NCI-H1417 treated with DMSO at 0.1 percent for 48 hours (cell line): ENCODE measurements at places on chromosomes 6 and 20.
A peak's percentile ranks its signal among the peaks of the same experiment; 100 is the strongest.

GRCh38 chr6:133967347-133967746 lies 14.3 kb downstream of the TBPL1 start:
- DNase-seq = no peak

- DNase-seq = no peak
These were observed 416.6 kb downstream of the DHX35 start for GRCh38 chr20:39378776-39379175.

DNA sequence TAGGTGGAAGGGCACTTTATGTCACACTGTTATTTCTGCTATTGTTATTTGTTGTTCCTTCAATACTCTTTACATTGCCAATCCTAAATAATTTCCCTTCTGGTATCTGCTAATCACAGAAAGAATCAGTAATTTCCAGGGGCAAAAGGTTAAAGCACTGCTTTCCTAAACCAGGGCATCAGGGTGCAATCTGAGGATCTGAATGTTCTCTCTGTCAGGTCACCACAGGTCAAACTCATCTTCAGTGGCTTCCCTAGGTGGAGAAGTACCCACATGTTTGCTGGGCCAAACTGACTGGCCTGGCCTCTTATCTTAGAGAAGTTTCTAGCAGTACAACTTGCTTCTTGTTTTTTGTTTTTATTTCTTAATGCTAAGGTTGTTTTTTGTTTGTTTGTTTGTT lies 118.7 kb downstream of the OPRM1 start:
- DNase-seq = no peak

- no peak for DNase-seq
These were observed 2.8 kb downstream of the SOX4 start for GRCh38 chr6:21596145-21596948.

DNA sequence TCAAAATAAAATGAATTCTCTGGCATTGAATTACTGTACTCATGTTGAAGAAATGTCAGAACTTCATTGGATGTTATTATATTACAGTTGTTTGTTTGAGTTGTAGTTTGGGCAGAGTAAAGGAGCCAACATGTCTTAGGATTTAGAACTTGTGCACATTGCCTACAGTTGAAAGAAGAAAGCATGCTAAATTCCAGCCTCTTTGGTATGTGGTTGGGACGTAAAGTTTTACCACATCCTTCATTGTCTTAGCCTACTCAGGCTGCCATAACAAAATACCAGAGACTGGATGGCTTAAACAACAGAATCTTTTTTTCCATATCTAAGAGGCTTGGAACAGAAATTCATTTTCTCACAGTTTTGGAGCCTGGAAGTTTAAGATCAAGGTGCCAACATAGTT lies 42.4 kb downstream of the HFE start:
- DNase-seq = no peak

GRCh38 chr6:111607279-111607678 lies 1.6 kb upstream of the TRAF3IP2 start:
- DNase-seq = no peak

GRCh38 chr6:97925504-97925903 lies 642.5 kb upstream of the MMS22L start:
- DNase-seq = peak; percentile 54

GRCh38 chr20:47535994-47536393 lies 34.3 kb downstream of the NCOA3 start:
- DNase-seq = no peak

DNA sequence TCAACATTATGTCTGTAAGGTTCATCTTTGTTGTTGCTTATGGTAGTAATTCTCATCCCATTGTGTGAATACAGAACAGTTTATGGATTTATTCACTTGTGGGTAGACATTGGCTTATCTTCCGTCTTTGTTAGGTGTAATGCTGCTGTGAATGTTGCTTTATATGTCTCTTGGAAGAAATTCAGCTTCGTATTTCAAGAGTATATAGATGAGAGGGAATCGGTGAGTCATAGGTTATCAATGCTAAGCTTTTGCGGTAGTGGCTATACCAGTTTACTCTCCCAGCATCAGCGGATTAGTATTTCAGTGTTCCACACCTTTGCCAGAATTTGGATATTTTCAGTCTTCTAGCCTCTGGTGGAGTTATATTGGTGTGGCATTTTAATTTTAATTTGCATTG lies 77.8 kb downstream of the ZFAND3 start:
- DNase-seq = no peak

DNA sequence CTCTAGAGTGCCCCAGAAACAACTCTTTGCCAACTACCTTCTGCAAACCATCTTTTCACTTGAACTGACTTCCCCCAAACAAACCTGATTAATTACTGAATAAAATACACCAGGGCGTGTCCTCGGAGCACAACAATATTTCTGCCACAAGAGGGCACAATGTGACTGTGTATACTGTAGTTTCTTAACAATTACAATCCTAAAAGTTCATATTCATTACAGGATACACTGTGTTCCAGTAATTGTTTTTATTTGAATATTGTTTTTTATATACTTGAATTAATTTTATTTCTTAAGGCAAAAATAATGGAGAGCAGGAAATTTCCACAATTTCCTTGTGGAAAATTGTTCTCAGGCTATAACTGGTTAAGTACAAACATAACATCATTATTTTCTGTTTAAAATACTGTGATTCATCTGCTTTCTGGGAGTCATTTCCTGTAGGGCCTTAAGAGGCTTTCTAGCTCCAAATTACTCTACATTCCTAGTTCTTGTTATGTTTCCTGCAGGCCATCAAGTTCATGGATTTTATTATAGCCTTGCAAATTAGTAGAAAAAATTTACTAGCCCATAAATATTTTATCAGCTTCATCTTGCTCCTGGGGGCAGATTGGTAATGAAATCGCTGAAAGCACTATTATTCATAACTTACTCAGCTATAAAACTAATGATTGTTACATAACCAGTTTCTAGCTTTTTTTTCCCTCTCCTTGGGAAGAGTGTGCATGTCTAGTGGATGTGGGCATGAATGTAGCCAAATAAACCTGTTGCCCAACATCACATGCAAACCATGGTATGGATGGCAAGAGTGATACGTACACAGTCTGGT lies 51.9 kb upstream of the SLC22A16 start:
- DNase-seq = peak; percentile 16

- DNase-seq = no peak
These were observed 14.9 kb downstream of the SRPK1 start for GRCh38 chr6:35905841-35906498.

GRCh38 chr6:42748203-42748898 lies 2.4 kb upstream of the TBCC start:
- DNase-seq = no peak

- DNase-seq = no peak
These were observed 248.6 kb upstream of the SUPT3H start for GRCh38 chr6:45626087-45626891.

DNA sequence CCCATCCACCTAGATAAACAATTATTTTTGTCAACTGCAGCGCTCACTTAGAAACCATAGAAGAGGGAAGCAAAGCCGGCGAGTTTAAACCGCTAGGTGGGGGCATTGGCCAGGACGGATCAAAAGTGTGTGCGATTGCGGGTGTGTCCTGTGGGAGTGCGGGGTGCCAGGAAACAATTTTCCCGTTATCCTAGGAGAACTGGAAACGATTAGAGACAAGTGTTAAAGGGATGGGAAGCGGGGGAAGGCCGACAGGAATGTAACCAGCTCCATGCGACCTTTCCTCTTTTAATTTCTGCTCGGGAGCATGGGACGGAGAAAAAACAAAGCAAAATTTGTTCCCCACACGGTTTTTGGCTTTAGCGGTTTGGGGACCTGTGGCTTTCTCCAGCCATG lies 2.8 kb upstream of the HTR1B start:
- DNase-seq = no peak

- no peak for DNase-seq
These were observed 61.3 kb upstream of the FERMT1 start for GRCh38 chr20:6184086-6184485.

GRCh38 chr20:62055106-62055861 lies 10.4 kb downstream of the TAF4 start:
- DNase-seq = no peak

DNA sequence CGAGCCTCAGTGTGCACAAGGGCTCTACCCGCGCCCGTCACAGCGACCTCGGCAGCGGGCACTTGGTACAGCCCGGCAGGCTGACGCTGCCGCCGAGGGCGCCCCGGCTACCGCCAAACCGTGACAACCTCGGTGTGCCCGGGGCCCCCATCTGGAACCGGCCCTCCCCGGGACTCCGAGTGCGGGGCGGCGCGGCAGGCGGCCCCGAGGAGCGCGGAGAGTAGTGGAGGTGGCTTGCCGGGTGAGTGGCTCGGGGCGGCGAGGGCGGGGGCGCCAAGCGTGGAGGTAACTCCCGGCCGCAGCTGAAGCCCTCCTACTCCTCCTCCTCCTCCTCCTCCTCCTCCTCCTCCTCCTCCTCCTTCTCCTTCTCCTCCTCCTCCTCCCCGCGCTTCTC lies at the start of gene ISM1:
TSS of gene ISM1 (plus strand) at position 371 of the 394 bp plus-strand sequence. CDS start 503 bp downstream, outside the sequence.
- DNase-seq = no peak

GRCh38 chr6:36666826-36667591 lies 11.5 kb upstream of the CDKN1A start:
- peak; percentile 93 for DNase-seq

- no peak for DNase-seq
These were observed 166.3 kb upstream of the DTNBP1 start for GRCh38 chr6:15829156-15829555.

GRCh38 chr6:119129148-119129967 lies 50.9 kb upstream of the FAM184A start:
- DNase-seq = no peak

- DNase-seq = no peak
These were observed 11.8 kb downstream of the TMEM14B start for GRCh38 chr6:10759312-10759839.

DNA sequence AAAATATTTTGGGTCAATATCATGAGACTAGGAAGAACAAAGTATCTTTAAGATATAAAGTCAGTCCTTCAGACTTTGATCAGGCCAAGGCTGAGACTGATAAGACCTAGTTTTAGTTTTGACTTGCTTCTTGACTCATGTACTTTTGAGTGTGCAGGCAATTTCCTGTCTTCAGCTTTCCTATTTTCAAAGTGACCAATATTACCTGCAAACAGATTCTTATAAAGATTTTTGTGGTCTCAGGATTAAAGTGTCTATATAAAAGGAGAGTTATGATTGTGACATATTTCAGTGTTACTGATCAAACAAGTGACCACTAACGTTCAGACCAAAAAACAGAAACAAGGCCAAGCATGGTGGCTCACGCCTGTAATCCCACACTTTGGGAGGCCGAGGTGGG lies 36.0 kb upstream of the AKIRIN2 start:
- DNase-seq = no peak

DNA sequence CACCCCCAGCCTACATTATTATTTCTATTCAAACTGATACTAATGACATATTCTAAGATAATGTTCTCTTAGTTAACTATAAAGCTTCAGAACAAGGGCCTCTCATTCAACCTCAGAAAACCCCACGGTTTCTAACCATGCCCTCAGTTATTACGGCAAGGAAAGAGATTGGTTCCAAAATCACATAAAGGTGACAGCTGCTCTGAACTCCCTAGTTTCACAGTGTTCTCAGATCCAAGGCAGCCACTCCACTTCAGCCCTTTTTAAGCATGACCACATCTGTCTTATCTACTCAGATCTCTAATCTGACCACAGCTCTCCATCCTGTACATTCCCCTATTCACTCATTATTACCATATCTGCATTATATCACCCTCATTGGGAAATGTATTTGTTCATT lies 98.8 kb upstream of the CEP85L start:
- no peak for DNase-seq

GRCh38 chr6:134480593-134480992 lies 162.7 kb upstream of the SGK1 start:
- no peak for DNase-seq

DNA sequence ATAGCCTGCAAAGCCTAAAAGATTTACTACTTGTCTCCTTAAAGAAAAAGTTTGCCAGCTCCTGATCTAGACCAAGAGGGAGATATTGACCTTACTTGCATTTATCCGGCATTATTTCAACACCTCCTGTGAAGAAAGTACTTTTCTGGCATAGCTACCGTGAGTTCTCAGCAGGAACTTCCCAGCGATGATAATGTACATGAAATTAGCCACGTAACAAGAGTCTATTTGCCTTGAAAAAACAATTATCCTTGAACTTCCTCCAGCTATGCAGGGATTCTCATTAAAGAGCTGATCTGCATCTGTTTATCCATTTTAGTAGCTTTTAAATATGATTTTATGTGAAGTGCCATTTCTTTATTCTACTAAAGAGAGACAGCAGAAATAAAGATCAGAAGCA lies 41.7 kb downstream of the ALDH5A1 start:
- DNase-seq = peak; percentile 4

- no peak for DNase-seq
These were observed 362.6 kb downstream of the EPM2A start for GRCh38 chr6:145372671-145373151.

DNA sequence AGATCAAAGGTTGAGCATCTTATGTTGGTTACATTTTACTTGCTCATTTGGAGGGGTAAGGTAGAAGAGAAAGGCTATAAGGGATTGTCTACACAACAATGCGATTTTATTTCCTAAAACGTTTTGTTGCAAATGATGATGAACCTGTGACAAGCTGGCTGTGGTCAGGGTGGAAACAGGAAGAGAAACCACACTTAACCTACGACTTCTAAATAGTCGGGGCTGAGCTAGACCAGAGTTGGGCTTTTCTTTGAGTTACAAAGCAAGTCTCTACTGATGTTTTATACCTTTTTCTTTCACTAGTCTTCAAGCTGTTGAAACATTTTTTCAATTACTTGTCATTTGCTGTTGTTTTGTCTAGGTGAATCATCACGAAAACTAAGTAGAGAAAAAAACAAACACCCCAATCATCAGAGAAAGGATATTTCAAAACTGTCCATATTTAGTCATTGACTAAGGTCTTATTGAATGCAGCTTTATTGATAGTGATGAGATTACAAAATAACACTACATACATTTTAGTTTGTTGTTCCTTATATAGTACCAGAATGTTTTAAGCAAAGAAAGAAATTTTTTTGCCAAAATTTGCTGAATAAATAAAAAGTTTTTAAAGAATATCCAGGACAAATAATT lies 18.0 kb downstream of the KLHL31 start:
- DNase-seq = no peak

DNA sequence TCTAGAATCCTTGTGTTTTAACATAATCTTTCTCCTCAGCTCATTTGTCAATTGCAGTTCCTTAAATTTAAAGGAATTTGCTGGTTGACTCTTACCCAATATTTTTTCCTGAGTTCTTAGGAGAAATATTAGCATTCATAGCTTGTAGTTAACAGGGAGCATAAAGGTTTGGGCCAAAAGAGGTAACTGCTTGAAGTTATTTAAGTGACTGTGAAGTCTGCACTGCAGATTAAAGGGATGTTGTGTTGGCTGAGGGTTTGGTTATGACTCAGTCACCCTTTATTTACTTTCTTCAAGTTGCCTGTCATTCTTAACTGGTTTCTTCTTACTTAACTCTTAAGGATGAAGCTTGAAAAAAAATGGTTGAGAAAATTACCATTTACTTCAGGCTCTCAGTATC lies 220.3 kb upstream of the LAMP5 start:
- DNase-seq = no peak

DNA sequence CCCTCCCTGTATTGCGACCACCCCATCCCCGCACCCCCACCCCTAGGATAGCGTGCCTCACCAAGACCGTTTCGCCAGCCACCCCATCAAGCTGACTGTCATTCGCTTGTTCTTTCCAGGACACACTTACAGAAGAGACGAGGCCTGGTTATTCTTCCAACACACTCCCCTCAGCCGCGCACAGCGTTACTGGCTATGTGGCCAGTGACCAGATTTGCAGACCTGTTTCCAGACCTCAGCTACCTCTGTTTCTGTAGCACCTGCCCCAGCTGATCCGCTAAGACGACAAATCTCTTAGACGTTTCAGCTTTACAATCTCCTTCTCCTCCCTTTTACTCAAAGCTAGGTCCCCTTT lies 26.1 kb downstream of the HLA-F start:
- no peak for DNase-seq
